ENCODE measurements at places on chromosomes 4 and X.

DNA sequence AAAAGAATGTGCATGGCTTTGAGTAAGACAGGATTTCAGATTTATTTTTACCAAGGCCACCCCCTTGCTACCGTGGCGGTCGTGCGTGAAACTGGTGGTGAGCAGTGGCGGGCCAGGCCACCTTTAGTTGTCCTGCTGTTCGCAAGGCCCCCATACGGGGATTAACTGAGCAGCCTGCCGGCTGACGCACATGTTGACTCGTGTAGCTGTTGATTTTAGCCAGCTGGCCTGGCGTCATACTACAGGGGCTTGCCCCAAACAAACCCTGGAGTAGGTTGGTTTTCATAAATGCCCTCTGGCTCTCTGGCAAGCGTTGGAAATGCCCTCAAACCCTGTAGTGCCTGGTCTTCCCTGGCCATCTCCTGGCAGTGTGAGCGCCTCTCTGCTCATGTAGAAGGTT, 28.4 kb downstream of the WFS1 start:
- no peak for DNase-seq

GRCh38 chr4:105741548-105741947, 33.0 kb downstream of the GSTCD start:
- no peak for DNase-seq

GRCh38 chr4:104896660-104897645, 249.7 kb upstream of the TET2 start:
- no peak for DNase-seq

DNA sequence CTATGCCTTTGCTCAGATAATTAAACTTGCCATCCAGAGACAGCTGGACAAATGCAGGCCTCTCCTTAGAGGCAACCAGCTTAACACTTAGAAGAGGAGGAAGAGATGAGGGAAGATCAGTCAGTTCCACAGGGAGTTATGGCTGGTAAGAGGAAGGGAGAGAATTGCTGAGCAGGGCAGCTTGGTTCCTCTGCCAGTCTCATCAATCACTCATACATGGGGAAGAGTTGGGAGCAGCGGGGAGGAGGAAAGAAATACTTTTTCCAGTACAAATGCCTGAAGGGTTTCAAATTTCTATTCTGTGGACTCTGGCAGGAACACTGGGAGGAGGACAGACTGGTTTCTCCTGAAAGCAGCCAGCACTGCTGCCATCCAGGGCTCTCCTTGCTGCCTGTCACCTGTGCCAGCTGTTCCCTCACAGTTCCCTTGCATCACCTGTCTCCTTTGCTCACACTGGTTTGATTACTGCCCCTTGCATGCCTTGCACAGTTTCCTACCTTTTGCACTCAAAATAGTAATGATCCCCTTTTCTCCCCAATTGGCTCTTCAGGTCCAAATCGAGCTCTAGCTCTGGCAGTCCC, 59.5 kb downstream of the PGRMC2 start:
- no peak for DNase-seq

DNA sequence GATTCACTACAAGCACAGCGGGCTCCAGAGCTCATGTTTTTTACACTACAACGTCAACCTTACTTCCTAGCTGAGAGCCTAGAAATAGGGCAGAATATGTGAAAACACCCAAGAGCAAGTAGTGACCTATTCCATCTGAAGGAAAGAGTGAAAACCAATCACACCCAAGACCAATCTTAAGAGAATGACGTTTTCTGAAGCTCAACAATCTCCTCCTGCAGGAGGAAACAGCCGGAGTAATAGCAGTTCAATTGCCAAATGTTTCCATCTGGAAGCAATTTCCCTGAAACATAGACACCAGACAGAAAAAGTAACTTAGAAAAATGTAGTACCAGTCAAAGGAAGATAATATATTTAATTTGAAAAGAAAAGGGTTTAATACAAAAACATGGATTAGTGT, 142.4 kb downstream of the ANXA5 start:
- no peak for DNase-seq

GRCh38 chrX:106249706-106250379, 81.7 kb downstream of the PWWP3B start:
- DNase-seq: no peak

Measured in stimulated activated CD4-positive, alpha-beta T cell treated with anti-CD3 and anti-CD28 coated beads, Interleukin-1b, Interleukin-23, amount 100 ng/mL, for 24 hours (primary cell).